Kidney (tissue), 22 donors: ENCODE measurements at places on chromosomes 2 and 18. TPM values are rescaled to one million over a fixed set of nuclear protein-coding genes. Genes with fewer than 3 reads are reported as not detected.

Gene SLC19A3
- total RNA-seq = 4.4 TPM

Gene MBOAT2
- total RNA-seq = 28.6 TPM

Gene LCT
- not detected for total RNA-seq

Gene XIRP2
- not detected for total RNA-seq

Gene DSEL
- total RNA-seq = 6.4 TPM

Gene DYNAP
- total RNA-seq = not detected

Gene TCF23
- total RNA-seq = 0.38 TPM

Gene FECH
- total RNA-seq = 32.5 TPM

Gene AKAIN1
- not detected for total RNA-seq

Gene CKAP2L
- 0.88 TPM for total RNA-seq
